ENCODE measurements at places on chromosomes 2 and 18. TPM values are rescaled to one million over a fixed set of nuclear protein-coding genes. Genes with fewer than 3 reads are reported as not detected.

The DSC1 gene
- not detected for total RNA-seq

The EVX2 gene
- not detected for total RNA-seq

- no peak for DNase-seq
Observed at GRCh38 chr18:31490387-31490786, 7.6 kb upstream of the DSG2 start.

The NFATC1 gene
- total RNA-seq: 0.16 TPM

The EPAS1 gene
- 6.1 TPM for total RNA-seq

GRCh38 chr2:44954889-44955592, 13.5 kb downstream of the SIX3 start:
- no peak for DNase-seq

DNA sequence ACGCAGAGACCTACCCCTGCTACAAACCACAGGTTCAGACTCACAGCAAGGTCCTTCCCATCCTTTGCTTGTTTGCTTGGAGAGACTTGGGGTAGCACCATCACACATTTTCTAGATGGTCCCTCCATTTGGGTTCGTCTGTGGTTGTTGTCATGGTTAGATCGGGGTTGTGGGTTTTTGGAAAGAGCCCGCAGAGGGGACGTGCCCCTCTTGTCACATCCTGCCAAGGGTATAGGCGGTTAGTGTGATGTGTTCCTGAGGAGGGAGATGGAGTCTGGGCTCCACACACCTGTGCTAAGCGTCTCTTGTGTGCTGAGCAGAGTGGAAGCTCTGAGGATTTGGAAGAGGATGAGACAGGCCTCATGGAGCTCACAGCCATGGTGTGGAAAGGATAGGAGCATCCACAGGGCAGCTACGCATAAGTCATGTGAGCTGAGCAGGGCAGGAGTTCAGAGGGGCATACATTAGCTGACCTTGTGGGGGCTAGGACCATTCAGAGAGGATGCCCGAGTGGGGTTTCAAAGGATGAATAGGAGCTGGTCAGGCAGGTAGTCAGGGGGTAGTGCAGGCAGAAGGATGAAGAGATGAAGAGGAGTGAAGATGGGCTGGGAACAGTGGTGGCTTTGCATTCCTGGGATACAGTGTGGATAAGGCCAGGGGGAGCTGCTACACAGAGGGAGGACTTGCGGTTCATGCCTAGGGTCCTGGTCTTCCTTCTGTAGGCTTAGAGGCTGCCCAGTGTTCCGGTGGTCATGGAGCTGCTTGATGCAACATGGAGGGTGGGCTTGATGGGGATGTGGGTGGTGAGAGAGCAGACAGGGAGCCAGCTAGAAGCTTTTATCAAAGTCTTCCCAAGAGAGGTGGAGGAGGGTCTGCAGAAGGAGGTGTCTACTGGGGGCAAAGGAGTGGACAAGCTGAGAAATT, 62.9 kb downstream of the ACKR3 start:
- DNase-seq: no peak

The PTPN4 gene
- total RNA-seq: 191 TPM

DNA sequence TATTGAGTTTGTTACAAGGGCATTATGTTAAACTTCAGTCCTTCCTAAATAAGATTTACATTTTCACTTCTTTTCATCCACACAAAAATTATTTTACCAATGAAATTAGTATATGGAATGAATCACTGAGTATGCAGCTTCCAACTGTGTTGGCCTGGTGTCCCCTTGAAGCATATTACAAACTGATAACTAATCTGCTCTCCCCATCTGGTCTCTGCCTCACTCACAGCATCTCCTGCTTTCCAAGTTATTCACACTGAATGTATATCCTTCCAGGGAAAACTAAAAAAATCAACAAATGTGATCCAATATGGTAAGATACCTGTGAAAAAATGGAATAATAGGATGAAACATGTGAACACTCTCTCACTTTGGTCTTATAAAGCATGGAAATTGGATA, 90.0 kb upstream of the NYAP2 start:
- DNase-seq: no peak

- DNase-seq: no peak
Observed at GRCh38 chr18:10950876-10951630, 198.3 kb downstream of the PIEZO2 start.

- DNase-seq: no peak
Observed at GRCh38 chr2:163664610-163665009, 71.2 kb downstream of the FIGN start.

All from occipital lobe (tissue), 3 donors.